Fibroblast of lung (primary cell): ENCODE measurements at places on chromosomes 11 and 22.

DNA sequence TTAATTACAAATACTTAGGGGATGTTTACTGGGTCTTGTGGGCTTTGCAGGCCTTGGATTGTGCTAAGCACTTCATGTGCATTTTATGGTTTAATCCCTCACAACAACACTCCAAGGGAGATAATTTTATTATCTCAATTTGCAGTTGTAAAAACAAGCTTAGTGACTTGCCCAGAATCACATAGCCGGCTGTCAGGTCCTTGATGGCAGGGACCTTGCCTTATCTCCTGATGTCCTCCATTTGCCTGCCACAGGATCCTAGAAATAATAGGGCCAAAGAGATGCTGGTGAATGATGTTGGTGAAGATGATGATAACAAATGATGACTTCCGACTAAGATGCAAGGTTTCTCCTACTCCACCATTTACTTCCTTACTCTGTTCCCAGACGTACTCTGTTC is 385.4 kb downstream of the TMEM135 start:
- no peak for DNase-seq

DNA sequence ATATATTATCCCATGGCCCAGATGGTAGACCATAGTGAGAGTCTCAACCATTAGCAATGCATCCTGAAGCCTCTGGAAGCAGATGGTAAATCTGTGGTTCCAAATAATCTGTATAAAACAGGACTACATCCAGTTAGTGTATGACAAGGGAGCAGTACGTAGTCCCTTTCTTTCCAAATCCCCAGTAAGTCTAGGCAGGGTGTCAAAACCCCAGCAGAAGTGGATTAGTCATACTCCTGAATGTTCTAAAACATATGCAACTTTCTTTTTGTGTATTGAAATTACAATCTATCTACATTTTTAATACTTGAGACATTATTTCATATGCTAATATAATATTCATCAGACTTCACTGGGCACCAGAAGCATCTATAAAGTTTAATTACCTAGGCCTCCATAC is 295.1 kb upstream of the ANO5 start:
- no peak for DNase-seq

GRCh38 chr11:7321473-7322450 is 70.1 kb downstream of the SYT9 start:
- no peak for DNase-seq

- peak; percentile 84 for DNase-seq
These were observed 58.2 kb downstream of the RRAS2 start for GRCh38 chr11:14300661-14301304.

- DNase-seq = no peak
These were observed 160.4 kb downstream of the ATG16L2 start for GRCh38 chr11:72974487-72975205.

GRCh38 chr11:35293035-35293434 is 126.3 kb downstream of the SLC1A2 start:
- DNase-seq = no peak

- DNase-seq = no peak
These were observed 5.2 kb downstream of the IGLL1 start for GRCh38 chr22:23574877-23575276.

- DNase-seq = no peak
These were observed 127.2 kb upstream of the SYT13 start for GRCh38 chr11:45413156-45413858.

DNA sequence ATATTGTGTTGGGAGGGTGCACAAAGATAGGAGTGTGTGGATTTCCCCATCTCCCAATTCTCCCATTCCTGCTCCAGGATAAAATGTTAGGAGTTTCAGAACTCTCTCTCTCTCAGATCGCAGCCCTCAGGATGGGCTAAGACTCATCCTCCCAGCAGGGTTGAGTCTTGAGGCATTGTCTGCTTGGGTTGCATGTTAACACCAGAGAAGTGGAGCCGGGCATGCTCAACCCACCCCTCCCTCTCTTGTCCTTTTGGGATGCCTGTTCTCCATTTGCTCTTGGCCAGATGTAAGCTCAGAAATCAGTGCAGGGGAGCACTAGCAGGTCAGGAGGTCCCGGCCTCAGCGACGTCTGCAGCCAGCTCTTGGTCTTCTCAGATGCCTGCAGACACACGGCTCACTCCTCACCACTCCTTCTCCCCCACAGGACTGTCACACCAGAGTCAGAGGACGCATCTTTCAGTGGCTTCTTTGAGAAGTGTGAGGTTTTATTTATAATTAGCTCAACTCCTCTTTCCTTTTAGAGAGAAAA is 1456.5 kb downstream of the TBC1D22A start:
- DNase-seq = no peak

DNA sequence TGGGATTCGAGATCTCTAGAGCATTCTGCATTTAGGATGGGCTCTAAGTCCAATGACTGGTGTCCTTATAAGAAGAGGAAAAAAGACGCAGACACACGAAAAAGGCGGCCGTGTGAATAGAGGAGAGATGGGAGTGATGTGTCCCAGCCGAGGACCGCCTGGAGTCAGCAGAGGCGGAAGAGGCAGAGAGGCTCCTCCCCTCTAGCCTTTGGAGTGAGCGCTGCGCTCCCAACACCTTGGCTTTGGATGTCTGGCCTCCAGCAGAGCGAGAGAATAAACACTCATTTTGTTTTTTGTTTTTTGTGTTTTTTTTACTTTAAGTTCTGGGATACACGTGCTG is 83.0 kb upstream of the RTL6 start:
- DNase-seq = no peak

DNA sequence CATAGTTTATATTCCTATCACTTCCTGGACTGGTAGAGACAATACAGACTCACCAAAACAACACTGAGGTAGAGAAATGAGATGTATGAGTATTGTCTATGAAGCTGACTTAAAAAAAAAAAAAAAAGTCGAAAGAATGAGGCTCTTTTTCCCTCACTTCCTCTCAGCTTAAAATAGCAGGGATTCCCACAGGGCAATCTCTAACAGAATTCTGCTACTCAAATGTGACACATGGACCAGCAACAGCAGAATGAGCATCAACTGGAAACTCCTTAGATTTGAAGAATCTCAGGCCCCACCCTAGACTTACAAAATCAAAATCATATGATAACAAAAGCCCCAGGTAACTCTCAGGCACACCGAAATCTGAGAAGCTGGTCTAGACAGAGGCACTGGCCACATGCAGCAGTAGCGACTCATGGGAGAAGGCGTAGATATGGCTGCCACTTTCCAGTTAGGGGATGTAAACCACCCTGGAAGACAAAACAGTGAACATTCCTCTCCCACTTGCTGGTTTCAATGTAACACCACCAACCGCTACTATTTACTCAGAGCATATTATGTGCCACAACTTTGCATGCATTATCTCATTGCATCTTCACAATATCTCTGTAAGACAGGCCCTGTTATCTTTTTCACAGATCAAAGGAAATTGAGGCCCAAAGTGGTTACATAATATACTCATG is 128.0 kb downstream of the RBFOX2 start:
- DNase-seq = peak; percentile 85

DNA sequence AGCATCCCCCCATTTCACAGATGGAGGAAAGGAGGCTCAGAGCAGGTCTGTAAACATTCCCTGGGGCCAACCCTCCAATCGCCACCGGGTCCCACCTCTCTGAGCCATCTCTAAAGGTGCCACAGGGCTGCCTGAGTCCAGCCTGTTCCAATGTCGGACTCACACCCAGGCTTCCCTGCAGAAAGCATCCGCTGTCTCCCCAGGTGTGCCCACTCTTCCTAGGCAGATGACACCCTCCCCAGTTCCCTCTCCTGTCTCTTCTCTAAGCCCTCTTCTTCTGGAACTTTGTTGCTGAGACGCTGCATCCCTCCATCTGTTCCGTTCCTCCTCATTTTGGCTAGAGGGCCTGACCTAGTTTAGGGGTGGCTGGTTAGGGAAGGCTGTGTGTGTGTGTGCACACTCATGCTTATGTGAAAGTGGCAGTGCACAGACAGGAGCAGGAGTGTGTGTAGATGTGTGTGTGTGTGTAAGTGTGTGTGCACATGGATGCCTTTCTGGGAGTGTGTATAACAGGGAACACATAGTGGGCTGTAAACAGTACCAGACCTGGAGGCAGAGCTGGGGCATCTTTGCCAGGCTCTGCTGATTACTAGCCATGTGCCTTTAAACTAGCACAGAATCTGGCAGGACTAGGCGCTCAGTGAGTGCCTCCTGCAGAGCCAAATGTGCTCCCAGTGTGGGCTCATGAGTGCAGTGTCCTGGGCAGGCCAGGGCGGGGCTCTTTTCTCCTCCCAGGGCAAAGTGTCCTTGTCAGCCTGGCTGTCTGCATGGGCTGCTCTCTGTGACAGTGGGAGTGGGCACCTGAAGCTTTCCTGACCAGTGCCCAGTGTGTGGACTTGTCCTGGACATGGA is 77.3 kb upstream of the NECTIN1 start:
- DNase-seq = no peak

DNA sequence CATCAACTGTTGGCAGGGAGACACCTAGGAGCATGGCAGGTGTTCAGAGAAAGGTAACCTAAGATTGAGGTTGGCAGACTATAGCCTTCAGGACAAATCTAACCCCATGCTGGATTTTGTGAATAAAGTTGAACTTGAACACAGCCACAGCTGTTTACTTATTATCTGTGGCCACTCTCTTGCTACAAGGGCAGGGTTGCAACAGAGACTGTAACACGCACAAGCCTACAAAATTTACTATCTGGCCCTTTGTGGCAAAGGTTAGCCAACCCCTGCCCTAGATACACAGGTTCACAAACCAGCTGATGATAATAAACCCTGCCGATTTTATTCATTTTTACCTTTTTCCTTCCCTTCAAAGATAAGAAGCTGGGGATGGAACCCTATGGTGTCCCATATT is 2.5 kb downstream of the THYN1 start:
- DNase-seq = no peak

- no peak for DNase-seq
These were observed 43.2 kb downstream of the OR4C45 start for GRCh38 chr11:50075856-50076255.

DNA sequence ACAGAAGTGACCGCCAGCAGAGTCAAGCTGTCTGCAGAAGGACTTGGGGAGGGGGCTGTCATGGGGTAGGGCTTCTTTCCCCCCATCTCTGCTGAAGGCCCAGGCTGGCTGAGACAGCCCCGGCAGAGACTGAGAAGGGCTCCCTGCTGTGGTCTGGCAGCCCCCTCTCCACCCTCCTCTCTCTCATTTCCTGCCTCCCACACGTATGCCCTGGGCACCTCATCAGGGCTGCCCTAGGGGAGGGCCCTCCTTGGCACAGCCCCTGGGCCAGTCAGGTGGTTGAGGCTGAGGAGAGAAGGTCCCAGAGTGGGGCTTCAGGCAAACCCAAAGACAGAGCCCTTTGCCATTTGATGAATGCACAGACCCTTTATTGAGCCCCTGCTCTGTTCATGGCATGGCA is 3.6 kb downstream of the RASD2 start:
- DNase-seq = no peak

GRCh38 chr11:59212744-59213631 is at the start of gene MPEG1:
Gene MPEG1 (minus strand): TSS chr11:59212927. CDS start chr11:59212865, 62 bp downstream.
- DNase-seq = no peak

GRCh38 chr22:38981005-38981991 is 849 bp upstream of the APOBEC3B start:
- peak; percentile 8 for DNase-seq

GRCh38 chr11:68651985-68652682 is 32.2 kb upstream of the GAL start:
- DNase-seq = no peak

GRCh38 chr11:117097014-117097388 is 1.2 kb downstream of the SIK3 start:
- DNase-seq = no peak

DNA sequence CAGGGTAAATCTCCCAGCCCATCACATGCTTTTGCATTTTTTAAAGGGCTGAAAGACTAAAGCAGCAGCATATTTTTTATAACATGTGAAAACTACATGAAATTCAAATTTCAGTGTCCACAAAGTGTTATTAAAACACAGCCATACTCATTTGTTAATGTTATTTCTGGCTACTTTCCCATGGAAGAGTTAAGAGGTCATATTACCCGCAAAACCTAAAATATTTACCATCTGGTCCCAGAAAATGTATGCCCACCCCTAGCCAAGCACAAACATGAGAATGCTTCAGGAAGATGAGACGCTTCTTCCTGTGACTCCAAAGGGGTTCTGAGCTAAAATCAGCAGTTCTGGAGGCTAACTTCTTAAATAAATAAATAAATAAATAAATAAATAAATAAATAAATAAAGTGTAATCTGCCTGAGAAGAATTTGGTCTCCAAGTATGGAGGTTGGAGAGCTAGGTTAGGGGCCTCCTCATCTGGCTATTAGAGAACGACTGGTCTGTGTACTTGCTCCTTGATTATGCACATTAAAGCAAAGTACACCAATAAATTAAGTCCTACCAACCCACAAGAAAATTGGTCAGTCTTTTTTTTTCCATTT is 9.7 kb downstream of the IMMP1L start:
- DNase-seq = peak; percentile 75

DNA sequence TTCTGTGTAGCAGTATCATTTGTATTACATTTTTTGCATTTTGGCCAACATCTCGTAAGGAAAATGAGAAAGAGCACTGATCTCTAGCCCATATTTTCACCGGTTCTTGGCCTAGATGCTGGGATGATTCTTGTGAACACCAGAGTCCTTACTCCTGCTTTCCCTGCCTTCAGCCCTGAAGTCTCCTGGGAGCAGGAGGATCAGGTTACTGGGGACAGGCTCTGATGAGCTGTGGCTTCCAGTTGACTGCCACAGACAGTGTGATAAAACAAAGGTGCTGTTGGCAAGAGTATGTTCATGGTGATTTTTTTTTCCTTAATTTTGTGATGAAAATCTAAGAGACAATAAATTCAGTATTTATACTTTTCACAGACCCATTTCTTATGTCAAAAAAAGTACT is 34.2 kb upstream of the ADSL start:
- no peak for DNase-seq

- DNase-seq = no peak
These were observed 43.8 kb downstream of the TRIOBP start for GRCh38 chr22:37740455-37741311.

- DNase-seq = no peak
These were observed 98.2 kb upstream of the PRR5 start for GRCh38 chr22:44603767-44604166.

- DNase-seq = no peak
These were observed 27.6 kb downstream of the ADORA2A start for GRCh38 chr22:24455039-24455438.

DNA sequence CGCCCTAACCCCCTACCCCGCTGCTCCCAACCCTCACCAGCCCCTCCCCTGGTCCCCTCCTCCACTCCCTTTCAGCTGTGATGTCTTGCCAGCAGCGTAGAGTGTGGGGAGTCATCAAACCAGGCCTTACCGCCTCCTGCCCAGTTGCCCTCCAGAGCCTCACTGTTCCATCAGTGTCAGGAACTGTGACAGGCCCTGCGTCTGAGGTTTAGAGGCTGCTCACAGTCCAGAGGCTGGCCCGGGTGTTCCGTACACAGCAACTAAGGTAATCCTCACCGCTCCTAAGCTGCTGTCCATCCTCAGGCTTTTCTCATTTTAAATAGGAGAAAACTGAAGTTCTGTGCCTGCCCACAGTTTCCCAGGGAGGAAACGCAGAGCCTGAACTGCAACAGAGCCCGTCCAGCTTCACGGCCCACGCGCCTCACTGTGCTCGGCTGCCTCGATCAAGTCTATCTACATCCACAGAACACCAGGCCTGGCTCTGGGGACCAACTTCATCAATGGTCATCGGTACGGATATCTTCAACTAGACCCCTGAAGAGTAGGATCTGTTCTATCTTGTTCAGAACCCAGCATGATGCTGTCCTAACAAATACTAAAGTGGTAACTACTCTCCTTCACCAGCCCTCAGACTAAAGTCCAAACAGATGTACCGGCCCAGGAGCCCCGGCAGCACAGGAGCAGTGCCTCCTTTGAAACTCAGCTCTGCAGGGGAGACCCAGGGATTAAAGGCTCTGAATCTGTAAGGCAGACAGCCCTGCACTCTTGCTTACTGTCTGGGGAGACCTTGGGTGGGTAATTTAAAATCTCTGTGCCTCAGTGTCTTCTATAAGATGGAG is 10.3 kb downstream of the VPS37C start:
- no peak for DNase-seq
